ENCODE measurements at places on chromosomes 5 and 9.

GRCh38 chr9:34612788-34613390 lies 992 bp upstream of the RPP25L start:
- no peak for DNase-seq

DNA sequence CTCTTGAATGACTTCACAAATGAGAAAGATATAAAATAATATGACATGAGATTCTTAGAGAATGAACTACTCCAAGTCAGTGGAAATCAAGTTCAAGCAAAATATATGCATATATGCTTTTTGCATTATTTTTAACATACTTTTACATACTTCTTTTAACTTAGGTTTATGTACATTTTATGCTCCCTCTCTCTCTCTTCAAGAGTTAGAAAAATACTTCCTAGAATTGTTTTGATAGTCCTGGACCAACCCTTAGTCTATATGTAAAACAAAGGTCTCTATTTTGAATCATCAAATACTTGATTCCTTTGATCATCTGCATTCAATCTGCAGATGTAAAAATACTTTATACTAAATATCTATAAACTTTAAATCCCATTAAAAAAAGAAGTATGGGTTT lies 187.8 kb downstream of the DEPDC1B start:
- DNase-seq: no peak

GRCh38 chr5:35656721-35657120 lies 39.1 kb downstream of the SPEF2 start:
- no peak for DNase-seq

- no peak for DNase-seq
Measured at GRCh38 chr9:128005923-128006322, 25.1 kb upstream of the EEIG1 start.

GRCh38 chr5:171355302-171355724 lies 32.3 kb upstream of the NPM1 start:
- DNase-seq: no peak

DNA sequence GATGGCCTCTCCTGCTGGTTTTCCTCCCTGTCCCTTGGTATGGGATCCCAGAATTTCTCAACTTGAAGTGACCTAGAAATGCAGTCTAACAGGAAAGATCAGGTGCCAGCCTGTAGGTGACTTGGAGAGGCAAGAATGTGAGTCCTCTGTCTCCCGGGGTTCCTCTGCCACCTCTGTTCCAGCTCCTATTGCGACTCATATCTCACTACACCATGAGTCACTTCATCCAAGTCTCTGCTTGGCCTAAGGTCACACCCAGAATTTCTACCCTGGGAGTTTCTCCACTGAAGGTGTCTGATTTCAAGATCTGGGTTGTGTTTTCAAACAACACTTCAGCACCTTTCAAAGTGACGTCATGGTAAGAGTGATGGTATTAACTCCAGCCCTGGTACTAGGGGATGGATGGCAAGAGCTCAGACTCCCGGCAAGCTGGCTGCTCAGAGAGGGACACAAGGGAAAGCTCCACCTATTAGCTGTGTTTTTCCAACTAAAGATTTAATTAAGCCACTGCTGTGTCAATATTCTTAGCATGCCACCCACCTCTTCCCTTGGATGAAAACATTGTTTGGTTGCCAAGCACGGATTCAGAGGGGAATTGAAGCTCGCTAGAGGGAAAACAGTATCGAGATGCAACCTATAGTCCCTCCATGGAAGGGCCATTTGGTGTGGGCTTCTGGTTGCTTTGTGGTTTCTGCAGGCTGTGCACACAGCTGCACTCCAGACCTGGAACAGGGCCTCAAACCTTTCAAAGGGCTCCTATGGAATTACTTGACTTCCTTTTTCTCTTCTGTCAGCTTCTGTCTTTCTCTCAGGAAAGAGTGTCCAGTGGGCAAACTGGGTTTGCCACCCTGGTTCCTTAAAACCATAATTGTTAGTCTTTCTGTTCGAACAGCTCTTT lies 205.7 kb downstream of the GAS1 start:
- DNase-seq: no peak

Data from esophagus squamous epithelium (tissue), 5 donors.